ENCODE measurements at places on chromosomes 5 and 9.

- DNase-seq = no peak
Observed at GRCh38 chr5:38968665-38969064, 105.5 kb downstream of the RICTOR start.

DNA sequence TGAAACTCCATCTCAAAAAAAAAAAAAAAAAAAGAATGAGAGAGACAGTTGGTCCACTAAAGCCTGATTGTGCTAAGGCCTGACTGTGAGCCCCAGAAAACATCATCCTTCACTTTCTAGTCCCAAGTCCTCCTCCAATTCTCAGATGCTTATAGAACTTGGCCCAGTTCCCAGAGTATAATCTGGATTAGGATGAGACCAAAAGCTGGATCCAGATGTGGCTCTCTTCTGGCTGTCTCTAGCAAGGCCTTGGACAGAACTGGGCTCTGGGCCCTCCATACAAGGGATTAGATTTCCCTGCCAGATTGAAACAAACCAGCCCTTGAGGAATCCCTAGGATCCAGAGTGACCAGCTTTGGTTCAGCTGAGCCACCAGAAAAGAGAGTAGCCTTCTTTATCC, 98.4 kb upstream of the ZNF366 start:
- DNase-seq = no peak

- DNase-seq = no peak
Observed at GRCh38 chr5:149435015-149435376, 55.9 kb upstream of the IL17B start.

- DNase-seq = no peak
Observed at GRCh38 chr9:114721491-114722079, 39.6 kb upstream of the TEX48 start.
